ENCODE measurements at places on chromosomes 5 and 9.

GRCh38 chr5:169119288-169120048 lies 181.5 kb downstream of the SLIT3 start:
- no peak for DNase-seq

GRCh38 chr9:32554107-32554506 lies 1.7 kb upstream of the TOPORS start:
- no peak for DNase-seq

GRCh38 chr9:19116107-19116790 lies 11.0 kb downstream of the PLIN2 start:
- no peak for DNase-seq

DNA sequence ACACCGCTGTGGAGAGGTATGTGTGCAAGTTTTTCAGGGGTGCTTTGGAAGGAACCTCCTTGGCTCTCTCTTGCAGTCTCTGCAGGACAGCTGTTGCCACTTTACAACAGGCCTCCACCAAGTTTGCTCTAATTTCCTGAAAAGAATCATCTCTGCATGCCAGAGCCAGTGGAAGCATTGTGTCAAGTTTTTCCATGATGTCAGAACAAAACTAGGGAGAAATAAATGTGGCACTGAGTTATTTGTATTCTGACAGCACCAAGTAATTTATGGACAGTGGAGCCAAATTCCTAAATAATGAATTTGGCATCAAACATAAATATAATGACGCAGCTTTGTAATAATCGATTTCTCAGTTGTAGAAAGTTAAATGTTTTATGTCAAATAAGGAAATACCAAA lies 146.9 kb downstream of the KIAA0825 start:
- no peak for DNase-seq

GRCh38 chr5:179478624-179479023 lies 71.7 kb upstream of the RUFY1 start:
- no peak for DNase-seq

DNA sequence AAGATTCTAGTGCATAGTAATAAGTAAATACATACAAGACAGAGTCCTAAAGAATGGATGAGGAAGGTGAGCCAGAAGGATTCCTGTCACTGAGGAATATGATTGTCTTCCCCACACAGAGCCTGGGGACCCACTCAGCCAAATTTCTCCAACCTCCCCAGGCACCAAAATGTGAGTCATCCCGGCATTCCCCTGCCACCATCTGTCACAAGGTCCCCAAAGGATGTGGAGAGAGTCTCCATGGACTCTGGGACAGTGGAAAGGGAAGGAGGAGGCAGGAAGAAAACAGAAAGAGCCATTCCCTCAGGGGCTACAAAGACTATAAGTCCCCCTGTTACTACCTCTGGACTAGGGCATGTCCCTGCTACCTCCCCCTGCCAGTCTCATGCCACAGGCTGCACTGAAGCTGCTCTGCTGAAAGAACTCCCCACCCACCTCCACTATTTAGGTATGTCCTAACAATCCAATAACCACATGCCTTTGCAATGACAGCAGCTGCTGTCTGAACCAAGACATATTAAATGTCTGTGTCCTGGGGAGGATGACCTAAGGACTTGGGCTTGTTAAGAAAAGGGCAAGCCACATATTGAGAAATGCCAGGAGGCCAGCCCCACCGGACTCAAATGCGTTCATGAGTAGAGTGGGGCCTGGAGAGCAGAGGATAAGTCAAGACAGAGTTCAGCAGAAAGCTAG lies 10.7 kb upstream of the OR5C1 start:
- DNase-seq = no peak

DNA sequence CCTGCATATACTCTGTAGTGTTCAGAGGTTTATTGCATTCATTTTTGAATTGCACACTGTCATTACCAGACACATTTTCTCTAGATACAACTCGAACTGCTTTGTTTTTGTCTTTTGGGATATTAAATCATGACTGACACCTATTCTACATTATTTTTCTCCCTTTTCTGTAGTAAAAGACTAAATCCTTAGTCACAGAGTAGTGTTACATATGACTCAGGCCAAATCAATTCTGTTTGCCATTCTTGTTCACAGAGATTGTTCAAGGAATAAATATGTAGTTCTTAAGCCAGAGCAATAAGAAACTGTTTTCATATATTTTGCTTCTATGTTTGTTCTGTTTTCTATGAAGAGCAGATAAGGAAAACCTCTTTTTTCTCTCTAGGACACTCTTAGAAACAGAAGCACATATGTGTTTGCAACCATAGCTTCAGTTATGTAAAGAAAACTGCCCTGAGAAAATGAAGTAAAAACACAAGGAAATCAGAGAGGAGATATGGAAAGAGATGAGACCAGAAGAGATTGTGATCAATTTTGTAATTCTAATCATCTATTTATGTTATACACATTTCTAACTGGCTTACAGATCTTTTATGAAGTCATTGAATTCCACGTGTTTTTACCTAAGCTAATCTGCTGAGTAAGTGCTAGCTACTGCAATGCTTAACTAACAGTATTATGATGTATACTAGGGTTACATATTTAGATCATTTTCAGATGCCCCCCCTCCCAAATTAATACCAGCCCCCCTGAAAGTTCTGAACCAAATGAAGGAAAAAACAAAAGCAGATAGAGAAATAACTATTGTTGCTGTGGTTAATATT lies 1995.6 kb upstream of the CDH6 start:
- no peak for DNase-seq

DNA sequence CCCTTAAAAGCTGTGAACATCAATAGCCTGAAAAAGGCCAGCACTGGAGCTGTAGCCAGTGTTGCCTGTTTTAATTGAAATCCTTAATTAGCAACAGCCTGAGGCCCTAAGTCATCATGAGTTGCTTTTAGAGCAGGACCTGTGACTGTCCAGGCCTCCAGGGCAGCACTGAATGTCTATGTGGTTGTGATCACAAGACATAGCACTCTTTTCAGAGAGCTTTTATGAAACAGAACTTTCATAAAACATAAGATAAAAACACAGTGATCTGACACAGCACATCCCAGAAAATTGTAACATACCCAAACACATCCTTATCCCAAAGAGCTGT lies 85.5 kb upstream of the MYO10 start:
- no peak for DNase-seq

DNA sequence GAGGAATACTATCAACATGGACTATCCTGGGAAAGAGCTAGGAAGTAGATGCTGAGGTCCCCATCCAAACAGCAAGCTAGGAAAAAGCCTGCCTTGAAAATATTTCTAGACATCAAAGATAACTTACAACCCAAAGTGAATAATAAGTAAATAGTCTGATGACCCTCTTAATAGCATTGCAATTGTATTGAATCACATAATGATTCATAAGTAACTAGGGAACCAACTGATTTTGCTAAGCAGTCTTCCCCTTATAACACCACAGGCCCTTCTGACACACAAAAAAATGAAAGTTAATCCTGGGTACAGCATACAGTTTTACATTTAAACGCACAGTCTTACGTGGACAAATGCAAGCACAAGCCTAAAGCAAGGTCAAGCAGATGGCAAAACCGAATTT lies 199.3 kb downstream of the RFK start:
- DNase-seq = no peak

GRCh38 chr5:15948190-15948589 lies 231.4 kb downstream of the MARCHF11 start:
- DNase-seq = no peak

GRCh38 chr9:134637696-134638501 lies 3.7 kb upstream of the COL5A1 start:
- no peak for DNase-seq

GRCh38 chr5:59348189-59348588 lies 545.3 kb downstream of the PDE4D start:
- no peak for DNase-seq

DNA sequence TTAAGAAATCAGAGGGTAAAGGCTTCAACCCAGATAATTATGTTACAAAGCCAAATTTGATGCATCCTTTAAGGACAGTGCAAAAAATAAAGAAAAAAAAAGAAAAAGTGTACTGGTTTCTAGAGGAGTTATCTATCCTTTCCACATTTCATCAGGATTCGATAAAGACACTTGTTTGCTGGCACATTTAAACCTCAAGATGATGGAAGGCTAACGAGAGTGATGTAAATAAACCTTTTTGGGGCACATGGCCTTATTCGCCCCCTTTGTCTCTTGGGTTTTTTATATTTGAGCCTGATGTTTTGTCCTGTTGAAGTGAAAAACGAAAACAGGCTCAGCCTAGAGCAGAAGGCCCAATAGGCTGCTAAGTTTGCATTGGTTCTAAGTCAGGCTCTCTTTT lies 416.5 kb downstream of the TAF11L14 start:
- no peak for DNase-seq

DNA sequence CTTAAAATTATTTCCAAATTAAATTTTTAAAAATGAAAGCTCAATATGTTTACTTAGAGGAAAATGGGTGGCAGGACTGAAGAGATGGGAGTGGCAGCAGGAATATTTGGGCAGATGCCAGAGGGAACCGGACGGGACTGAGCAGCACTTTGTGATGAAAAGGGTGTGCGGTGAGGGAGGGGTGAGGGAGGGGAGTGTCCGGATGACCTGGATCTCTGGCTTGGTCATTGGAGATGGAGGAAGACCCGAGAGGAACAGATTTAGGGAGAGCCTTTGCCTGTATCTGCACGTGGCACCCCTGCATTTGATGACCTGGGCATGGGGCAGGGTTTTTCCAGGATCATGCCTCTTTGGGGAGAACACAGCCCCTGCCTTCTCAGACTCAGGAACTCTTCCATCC lies 201.1 kb upstream of the MVB12B start:
- DNase-seq = no peak

DNA sequence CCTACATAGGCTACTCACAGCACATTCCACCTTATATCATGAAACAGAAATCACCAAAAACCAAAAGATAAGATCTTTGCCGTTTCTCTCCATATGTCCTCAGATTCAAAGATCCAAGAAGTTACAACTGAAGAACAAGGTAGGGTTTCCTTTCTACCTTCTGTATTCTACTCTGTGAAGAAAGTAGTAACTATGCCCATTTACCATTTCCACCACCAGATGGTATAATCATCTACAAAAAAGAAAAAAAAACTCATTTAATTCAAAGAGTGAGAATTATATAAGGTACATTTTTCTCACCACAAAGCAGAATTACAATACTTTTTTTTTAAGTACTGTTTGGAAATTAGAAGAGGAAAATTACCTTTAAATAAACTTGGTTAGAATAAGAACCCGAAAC lies 172.6 kb upstream of the PTGER4 start:
- DNase-seq = no peak

DNA sequence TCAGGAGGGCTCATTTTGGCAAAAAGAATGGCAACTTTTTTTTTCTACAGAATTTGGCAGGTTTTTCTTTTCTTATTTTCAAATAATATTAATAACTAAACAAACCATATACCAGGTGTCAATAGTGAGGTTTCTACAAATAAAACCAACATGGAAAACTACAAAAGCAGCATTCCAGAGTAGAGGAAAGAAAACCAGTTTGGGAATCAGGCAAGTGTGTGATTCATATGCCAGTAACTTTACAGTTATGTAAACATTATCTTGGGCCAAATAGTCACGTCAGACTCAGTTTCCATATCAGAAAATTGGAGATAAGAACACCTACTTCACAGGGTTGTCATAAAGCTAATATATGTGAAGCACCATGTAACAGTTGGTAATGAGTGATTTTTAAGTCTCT lies 51.7 kb downstream of the FBXW11 start:
- no peak for DNase-seq

- DNase-seq = no peak
These were observed 323.8 kb downstream of the PSAT1 start for GRCh38 chr9:78620764-78621163.

DNA sequence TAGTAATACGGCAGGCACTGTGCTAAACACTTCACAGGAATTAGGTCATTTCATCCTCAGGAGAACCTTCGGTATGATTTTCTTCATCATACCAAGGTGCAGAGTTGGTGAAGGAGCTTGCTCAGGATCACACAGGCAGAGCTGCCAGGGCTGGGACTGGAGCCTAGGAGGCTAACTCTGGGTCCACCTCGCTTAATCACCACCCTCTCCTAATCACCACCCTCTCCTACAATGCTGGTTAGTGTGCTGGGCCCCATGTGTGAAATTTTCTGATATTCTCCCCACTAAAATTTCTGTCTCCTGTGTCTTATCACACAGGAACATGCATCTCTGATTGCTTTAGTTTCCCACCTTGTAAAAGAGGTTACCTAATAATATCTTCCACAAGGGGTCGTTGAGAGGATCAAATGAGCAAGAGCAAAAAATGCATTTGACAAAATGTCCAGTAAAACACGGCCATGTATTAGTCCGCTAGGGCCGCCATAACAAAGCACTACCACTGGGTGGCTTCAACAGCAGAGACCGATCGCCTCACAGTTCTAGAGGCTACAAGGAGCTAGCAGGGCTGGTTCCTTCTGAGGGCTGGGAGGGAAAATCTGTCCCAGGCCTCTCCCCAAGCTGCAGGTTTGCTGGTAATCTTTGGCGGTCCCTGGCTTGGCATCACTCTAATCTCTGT lies 128.2 kb upstream of the NFIB start:
- DNase-seq = no peak

DNA sequence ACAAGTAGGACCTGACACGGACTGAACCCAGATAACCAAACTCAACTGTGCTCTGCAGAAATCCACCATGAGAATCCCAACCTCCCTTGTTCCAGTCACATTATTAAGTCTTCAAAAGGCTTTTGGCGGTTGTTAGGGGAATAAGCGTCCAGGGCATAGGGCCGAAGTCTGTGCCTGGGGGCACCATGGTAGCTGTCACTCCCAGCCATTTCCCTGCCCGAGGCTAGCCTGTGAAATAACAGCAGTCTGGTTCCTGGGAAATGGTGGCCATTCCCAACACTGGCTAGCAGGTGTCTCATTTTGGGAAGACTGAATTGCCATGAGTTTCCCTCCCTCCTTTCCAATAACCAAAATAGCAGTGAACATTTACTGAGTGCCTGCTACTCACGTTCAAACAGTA lies 122.2 kb downstream of the CRB2 start:
- no peak for DNase-seq

DNA sequence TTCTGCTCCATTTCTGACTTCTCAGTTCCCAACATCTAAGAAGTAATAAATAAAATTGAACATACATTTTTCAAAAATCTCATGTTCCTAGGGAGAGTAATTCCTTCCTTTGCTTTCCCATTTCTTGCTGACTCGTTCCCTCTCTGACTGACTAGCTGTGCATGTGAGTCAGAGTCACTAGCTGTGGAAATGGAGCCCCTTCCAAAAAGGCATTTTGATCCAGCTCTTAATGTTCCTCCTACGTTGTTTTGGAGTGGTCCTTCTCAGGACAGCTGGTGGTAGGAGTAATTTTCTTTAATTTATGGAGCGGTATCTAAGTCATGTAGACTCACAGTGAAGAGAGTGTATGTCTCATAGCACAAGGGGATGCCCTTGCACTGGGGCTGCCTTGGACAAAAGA lies 460.2 kb downstream of the GADD45G start:
- no peak for DNase-seq

- DNase-seq = no peak
These were observed 4.5 kb downstream of the WHRN start for GRCh38 chr9:114500697-114501292.

DNA sequence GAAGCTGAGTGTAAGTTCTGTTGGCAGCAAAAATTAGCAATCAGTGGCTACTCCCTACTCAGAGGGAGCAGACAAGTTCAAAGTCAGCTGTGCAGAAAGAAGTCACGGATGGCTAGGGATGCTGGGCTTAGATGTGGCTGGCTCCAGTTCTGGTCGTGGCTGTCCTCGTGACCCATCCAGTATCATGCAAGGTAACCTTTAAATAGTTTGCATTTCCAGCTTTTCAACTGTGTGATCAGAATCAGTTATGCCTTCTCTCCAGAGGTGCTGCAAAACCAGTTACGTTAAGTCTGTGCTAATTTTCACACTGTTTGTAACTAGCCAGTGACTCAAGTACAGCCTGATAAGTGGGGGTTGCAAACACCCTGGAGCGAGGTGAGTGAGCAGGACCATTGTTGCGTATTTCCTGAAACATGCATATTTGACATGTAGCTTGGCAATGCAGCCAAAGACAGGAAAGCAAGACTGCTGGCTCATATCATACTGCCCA lies 302.4 kb downstream of the ATPSCKMT start:
- DNase-seq = no peak

Data from stimulated activated CD4-positive, alpha-beta T cell treated with anti-CD3 and anti-CD28 coated beads, Interleukin-4, amount 100 ng/mL, for 48 hours (primary cell).